ENCODE measurements at places on chromosomes 13 and 19.

GRCh38 chr13:84648069-84648640, 765.9 kb upstream of the SLITRK1 start:
- no peaks in the 10 kb centered on the region for H3K4me1 ChIP-seq
- H3K4me3 ChIP-seq = no peak overlapping the region
- no peak for DNase-seq
- H3K36me3 ChIP-seq = no peaks in the 10 kb centered on the region
- no peak overlapping the region for H3K27ac ChIP-seq
- no peaks in the 10 kb centered on the region for H3K27me3 ChIP-seq

GRCh38 chr19:6761053-6761676, 6.1 kb downstream of the SH2D3A start:
- peaks cover 16% of the 10 kb centered on the region for H3K36me3 ChIP-seq
- H3K4me1 ChIP-seq = peaks cover 2% of the 10 kb centered on the region
- no peak for DNase-seq

DNA sequence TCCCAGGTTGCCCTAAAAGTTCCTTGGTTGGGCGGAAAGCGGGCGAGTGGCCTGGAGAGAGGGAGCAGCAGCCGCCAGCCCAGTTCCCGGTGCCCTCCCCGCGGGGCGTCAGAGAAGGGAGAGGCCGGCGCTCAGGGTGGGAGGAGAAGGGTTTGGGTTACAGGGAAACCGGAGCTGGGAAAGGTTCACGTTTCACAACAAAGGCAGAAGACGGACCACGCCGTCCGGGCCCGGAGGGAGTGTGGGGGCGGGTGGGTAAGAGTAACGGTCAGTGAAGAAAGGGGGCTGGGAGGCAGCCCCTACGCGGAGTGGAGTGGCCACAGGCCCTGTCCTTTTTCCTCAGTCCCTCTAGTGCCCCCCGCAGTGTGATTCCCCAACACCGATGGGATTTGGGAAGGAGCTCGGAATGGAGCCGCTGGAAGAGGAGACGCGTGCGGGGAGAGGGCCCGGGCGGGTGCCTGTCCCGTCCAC, 1.6 kb downstream of the SIX5 start:
- H3K4me3 ChIP-seq = peak overlapping the region; percentile 49
- peaks cover 8% of the 10 kb centered on the region for H3K4me1 ChIP-seq
- H3K36me3 ChIP-seq = no peaks in the 10 kb centered on the region
- DNase-seq = no peak
- H3K27me3 ChIP-seq = peaks cover 12% of the 10 kb centered on the region

DNA sequence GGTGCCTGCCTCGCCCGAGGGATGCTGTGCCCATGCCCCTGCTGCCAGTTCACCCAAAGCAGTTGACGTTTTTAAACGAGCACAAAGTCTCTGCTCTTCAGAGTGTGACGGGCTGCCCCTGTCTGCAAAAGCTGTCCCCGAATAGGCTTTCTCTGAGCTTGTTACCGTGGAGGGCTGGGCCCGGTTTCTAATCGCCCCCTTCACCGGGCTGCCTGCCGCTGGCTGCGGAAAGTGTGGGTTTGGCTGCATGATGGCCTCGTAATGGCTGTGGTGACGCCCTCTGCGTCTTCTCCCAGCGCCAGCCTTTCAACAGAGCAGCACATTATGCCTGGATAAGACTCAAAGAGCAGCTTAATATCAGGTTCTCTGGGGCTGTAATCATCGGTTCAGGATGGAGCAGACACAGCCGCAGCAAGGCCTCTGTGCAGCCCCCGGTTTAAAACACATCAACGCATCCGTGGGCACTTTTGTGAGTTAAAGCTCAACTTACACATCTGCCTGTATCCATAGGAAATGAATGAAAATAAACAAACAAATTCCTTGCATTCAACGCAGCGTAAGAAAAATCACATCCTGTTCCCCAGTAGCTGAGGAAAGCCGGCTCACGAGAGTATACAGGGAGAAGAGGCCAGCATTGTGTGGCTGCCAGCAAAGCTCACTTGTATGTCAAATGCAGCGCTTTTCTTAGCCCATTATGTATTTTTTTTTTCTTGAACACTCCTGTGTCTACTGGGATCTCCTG, 166.4 kb upstream of the SOX1 start:
- no peaks in the 10 kb centered on the region for H3K27me3 ChIP-seq
- DNase-seq = no peak
- no peaks in the 10 kb centered on the region for H3K4me1 ChIP-seq
- H3K27ac ChIP-seq = no peak overlapping the region
- no peak overlapping the region for H3K4me3 ChIP-seq
- no peaks in the 10 kb centered on the region for H3K36me3 ChIP-seq

DNA sequence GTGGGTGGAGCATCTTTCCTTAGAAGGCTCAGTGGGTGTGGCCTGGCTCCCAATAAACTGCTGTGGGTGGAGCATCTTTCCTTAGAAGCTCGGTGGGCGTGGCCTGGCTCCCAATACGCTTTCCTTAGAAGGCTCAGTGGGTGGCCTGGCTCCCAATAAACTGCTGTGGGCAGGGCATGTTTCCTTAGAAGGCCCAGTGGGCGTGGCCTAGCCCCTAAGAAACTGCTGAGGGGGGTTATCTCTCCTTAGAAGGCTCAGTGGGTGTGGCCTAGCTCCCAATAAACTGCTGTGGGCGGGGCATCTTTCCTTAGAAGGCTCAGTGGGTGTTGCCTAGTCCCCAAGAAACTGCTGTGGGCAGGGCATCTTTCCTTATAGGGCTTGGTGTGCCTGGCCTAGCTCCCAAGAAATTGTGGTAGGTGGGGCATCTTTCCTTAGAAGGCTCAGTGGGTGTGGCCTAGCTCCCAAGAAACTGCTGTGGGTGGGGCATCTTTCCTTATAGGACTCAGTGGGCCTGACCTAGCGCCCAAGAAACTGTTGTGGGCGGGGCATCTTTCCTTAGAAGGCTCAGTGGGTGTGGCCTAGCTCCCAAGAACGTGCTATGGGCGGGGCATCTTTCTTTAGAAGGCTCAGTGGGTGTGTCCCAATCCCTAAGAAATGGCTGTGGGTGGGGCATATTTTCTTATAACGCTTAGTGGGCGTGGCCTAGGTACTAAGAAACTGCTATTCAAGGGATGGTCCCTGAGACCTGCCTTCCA, 10.3 kb downstream of the HSH2D start:
- H3K36me3 ChIP-seq = peaks cover 83% of the 10 kb centered on the region
- no peak overlapping the region for H3K4me3 ChIP-seq
- no peak for DNase-seq
- no peaks in the 10 kb centered on the region for H3K27me3 ChIP-seq
- H3K27ac ChIP-seq = no peak overlapping the region
- H3K4me1 ChIP-seq = peaks cover 10% of the 10 kb centered on the region

- H3K4me1 ChIP-seq = peaks cover 48% of the 10 kb centered on the region
- no peaks in the 10 kb centered on the region for H3K36me3 ChIP-seq
- DNase-seq = no peak
- no peak overlapping the region for H3K4me3 ChIP-seq
- H3K27me3 ChIP-seq = no peaks in the 10 kb centered on the region
Measured at GRCh38 chr13:40520916-40521315, 145.5 kb downstream of the FOXO1 start.

DNA sequence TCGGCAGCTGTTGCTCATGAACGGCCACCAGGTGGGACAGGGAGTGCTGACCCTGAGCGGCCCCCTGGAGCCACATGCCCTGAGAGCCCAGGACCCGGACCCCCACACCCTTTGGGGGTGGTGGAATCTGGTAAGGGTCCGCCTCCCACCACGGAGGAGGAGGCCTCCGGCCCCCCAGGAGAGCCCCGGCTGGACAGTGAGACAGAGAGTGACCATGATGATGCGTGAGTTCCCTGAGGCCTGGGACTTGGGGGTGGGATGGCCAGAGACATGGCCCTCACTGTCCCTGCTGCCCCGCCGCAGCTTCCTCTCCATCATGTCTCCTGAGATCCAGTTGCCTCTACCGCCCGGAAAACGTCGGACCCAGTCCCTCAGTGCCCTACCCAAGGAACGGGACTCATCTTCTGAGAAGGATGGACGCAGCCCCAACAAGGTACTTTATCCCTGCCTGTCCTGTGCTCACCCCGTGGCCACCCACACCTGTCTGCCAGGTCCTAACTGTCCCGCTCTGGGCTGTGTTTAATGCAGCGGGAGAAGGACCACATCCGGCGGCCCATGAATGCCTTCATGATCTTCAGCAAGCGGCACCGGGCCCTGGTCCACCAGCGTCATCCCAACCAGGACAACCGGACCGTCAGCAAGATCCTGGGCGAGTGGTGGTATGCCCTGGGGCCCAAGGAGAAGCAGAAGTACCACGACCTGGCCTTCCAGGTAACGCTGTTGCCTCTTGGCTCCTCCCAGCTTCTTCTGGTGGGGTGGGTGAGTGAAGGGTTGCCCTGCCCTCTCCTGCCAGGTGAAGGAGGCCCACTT, 14.7 kb upstream of the PRR19 start:
- peaks cover 19% of the 10 kb centered on the region for H3K4me1 ChIP-seq
- DNase-seq = no peak

- H3K27me3 ChIP-seq = no peaks in the 10 kb centered on the region
- peak overlapping the region; percentile 53 for H3K27ac ChIP-seq
- DNase-seq = peak; percentile 63
- no peak overlapping the region for H3K4me3 ChIP-seq
- peaks cover 22% of the 10 kb centered on the region for H3K36me3 ChIP-seq
- H3K4me1 ChIP-seq = peaks cover 6% of the 10 kb centered on the region
Measured at GRCh38 chr13:98445340-98446233, 131.3 kb downstream of the STK24 start.

DNA sequence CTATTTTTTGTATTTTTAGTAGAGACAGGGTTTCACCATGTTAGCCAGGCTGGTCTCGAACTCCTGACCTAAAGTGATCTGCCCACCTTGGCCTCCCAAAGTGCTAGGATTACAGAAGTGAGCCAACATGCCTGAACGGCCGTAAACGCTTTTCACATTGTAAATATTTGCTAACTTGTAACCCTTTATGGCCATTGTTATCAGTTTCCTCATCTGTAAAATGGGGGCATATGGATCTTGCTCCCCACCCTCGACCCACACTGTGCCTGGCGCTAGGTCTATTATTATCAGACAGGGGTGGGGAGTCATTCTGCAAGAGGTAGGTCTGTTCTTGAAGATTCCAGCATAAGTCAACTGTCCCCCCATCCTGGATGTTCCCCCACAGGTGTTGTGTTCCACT, 11.9 kb downstream of the NCAN start:
- no peaks in the 10 kb centered on the region for H3K36me3 ChIP-seq
- H3K27me3 ChIP-seq = peaks cover 11% of the 10 kb centered on the region
- H3K27ac ChIP-seq = no peak overlapping the region
- H3K4me1 ChIP-seq = no peaks in the 10 kb centered on the region
- H3K4me3 ChIP-seq = no peak overlapping the region
- DNase-seq = no peak

GRCh38 chr19:33687481-33688170, 65.9 kb downstream of the CHST8 start:
- no peaks in the 10 kb centered on the region for H3K36me3 ChIP-seq
- H3K4me3 ChIP-seq = no peak overlapping the region

DNA sequence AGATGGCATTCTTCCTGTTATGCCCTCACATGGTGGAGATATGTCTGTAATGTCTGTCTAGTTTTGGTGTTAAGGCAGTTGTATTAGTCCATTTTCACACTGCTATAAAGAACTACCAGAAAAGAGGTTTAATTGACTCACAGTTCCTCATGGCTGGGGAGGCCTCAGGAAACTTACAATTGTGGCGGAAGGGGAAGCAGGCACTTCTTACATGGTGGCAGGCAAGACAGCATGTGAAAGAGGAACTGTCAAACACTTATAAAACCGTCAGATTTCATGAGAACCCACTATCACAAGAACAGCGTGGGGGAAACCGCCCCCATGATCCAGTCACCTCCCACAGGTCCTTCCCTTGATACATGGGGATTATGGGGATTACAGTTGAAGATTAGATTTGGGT, 3.2 kb downstream of the ZNF441 start:
- H3K27me3 ChIP-seq = no peaks in the 10 kb centered on the region
- no peak for DNase-seq
- H3K4me1 ChIP-seq = peaks cover 11% of the 10 kb centered on the region
- H3K4me3 ChIP-seq = no peak overlapping the region

GRCh38 chr19:42207767-42208271, 9.7 kb downstream of the DEDD2 start:
- no peaks in the 10 kb centered on the region for H3K27me3 ChIP-seq
- DNase-seq = no peak
- no peak overlapping the region for H3K4me3 ChIP-seq
- peak overlapping the region; percentile 66 for H3K27ac ChIP-seq
- H3K36me3 ChIP-seq = peaks cover 73% of the 10 kb centered on the region
- H3K4me1 ChIP-seq = peaks cover 28% of the 10 kb centered on the region

DNA sequence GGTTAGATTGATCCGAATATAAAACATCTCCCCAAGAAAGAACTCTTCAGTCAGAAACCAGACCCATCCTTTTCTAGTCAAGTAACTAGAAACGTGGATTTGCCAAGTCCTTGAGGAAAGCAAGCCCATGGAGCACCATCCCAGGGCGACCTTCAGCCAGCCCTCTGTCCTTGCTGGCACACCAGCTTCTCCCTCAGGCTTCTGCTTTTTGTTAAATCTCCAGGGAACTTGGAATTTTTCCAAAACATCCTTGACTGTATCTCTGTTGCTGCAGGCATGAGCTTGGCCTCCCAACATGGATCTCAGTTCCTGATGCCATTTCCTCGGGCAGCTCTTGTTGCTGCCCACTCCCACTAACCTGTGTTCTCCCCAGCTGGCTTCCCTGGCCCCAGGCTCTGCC, 27.1 kb upstream of the C1QTNF9 start:
- no peak for DNase-seq
- no peaks in the 10 kb centered on the region for H3K27me3 ChIP-seq
- H3K36me3 ChIP-seq = peaks cover 54% of the 10 kb centered on the region
- H3K27ac ChIP-seq = peak overlapping the region; percentile 36
- peaks cover 28% of the 10 kb centered on the region for H3K4me1 ChIP-seq

DNA sequence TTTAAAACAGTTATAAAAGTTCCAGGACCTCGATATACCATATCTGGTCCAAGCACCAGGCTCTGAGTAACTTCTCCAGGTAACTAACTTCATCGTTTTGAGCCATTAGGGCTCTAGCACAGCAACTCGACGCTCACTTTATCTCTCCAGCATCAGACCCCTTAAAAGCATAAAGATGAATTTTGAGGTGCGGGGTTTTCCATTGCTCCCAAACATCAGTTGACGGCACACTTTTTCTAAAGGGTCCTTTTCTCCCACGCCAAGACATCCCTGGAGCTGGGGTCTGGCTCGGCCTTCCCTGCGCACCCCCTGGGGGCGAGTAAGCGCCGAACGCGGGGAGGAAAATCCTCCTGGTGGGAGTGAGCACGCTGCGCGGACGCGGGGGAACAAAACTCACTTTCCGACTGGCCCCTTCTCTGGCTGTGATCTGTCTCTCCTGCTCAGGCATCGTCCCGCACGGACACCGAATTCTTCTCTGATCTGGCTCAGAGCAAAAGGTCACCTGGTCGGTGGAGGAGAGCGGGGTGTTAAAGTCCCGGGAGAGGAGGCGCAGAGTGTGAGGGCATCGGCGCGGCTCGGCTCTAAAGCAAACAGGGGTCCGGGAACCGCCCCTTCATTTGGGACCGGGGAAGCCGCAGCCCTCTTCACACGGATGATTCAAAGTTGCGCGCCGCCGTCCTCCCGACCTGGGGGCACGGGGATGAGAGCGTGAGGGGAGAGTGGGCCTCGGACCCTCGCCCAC, at the start of gene ATP7B:
Gene ATP7B, minus strand, starts transcription at position 561 of the 742 bp plus-strand sequence. Its CDS starts 113 bp downstream, at position 448.
- peak within 1 kb of the TSS; percentile 86 for H3K27ac ChIP-seq
- DNase-seq = peak; percentile 11
- peaks cover 39% of the 10 kb centered on the region for H3K27me3 ChIP-seq
- peaks cover 5% of the 10 kb centered on the region for H3K36me3 ChIP-seq
- peaks cover 9% of the 10 kb centered on the region for H3K4me1 ChIP-seq

Measured in activated T-helper 2 cell treated with anti-CD3 and anti-CD28 coated beads, Interferon-gamma antibody, Interleukin-2, Interleukin-4, amounts not matched to agents 10 μg/mL and 5 μg/mL and 100 μg/mL, durations not matched to agents 14 hours and 24 hours and 36 hours (primary cell).